Esophagus mucosa (tissue), 1 donor: ENCODE measurements at places on chromosomes 5 and 9. TPM values are rescaled to one million over a fixed set of nuclear protein-coding genes. Genes with fewer than 3 reads are reported as not detected.

DNA sequence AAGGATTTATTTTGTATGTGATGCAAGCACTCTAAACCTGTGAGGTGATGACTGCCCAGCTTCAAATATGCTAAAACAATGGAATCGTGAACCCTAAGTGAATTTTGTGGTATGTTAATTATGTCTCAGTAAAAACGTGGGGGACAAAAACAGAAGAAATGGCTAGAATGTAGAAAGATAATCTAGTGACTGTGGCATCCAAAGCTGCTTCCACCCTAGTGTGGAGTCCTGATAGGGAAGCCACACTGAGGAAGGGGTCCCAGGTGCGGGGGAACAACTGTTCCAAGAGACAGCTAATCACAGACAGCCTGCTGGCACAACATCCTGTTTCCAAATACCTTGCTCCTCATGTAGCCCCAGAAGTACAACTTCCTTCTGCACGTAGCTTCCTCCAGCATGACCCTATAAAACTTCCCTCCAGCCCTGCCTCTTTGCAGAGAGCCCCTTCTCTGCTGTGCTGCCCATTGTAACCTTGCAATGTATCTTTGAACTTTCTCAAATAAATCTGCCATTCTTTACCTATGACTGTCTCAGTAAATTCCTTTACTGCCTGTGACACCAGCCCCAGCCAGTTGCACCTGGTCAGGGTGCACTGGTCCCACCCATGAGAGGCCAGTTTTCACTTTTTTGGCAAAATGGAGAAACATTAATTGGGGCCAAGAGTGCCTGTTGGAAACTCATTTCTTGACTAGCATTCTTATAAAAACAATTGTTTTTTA lies 4.9 kb downstream of the GMCL2 start:
- no peak for ATAC-seq

GRCh38 chr5:132495667-132496190 lies 5.2 kb upstream of the IRF1 start:
- peak; percentile 35 for ATAC-seq

GRCh38 chr9:77898864-77899263 lies 132.7 kb downstream of the GNAQ start:
- no peak for ATAC-seq

- ATAC-seq, result no peak
These were observed 131.6 kb downstream of the PRDM6 start for GRCh38 chr5:123220621-123221146.

DNA sequence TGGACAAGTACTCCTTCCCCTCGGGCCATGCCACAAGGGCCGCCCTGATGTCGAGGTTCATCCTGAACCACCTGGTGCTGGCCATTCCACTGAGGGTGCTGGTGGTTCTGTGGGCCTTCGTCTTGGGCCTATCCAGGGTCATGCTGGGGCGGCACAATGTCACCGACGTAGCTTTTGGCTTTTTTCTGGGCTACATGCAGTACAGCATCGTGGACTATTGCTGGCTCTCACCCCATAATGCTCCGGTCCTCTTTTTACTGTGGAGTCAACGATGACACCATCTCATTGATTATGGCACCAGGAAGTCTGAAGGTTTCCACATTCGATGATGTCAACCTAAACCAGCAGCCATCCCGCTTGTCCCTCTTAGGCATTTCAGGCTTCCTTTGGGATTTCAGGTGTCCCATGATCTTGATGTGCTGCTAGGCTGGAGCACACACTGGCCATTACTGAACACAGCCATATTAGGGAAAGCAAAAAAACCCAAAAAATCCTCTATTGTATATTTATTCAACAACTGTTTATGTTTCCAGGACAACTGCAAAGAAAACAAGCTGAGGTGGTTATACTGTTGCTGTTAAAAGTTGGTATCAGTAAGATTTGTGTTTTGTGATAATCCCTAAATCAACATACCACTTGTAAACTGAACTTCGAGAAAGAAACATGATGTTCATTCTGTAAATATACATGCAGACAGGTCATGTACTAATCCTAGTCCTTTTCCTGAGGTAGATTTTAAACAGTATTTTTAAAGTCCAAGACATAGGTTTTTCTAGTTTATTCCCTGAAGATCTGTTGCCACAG lies 1.1 kb downstream of the PLPP6 start:
- ATAC-seq, result peak; percentile 17

CER1 gene
- total RNA-seq, result not detected

DNA sequence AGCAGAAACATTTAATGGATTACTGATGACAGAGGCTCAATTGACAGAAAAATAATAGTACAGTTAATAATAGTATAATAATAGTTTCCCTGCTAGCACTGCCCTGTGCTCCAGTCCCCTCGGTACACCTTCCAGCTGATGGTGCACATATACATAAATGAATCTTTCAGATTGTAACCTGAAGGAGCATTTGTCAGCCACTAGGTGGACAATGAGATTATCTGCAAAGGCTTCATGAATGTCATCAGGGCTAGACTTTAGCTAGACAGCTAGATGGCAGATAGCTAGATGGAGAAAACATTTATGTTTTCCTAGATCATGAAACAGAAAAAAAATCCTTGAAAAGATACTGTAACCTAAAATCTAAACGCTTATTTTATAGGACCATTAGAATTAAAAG lies 304.4 kb upstream of the SMC2 start:
- no peak for ATAC-seq

GRCh38 chr5:13746026-13746425 lies 198.5 kb downstream of the DNAH5 start:
- no peak for ATAC-seq

DNA sequence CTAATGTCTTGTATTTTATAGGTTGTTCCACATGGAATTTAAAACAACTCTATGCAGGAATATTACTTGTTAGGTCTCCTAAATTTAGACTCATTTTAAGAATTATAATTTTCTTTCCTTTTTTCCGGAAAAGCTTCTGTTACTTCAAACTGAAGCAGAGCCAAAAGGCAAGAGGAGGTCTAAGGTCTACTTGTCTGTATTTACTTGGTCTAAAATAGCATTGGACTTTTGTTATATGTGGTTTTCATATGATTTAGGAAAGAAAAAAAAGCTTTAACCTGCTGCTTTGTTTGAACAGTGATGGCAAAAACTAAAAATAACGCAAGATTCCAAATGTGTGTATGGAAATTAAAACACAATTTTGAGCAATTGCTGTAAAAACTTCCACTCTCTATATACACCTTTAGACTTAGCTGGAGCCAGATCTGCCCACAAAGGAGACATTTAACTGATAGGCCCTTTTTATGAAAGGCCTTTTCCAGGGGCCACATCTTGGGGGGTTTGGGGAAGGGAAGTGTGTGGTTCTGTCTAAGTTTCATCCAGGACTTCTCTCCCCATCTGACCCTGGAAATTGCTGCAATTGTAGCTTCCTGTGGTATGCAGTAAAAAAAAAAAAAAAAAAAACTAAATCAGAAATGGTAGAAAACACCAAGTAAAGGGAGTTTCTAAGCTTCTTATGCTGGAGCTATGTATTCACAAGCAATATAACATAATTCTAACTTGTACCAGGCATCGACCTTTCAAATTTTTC lies 307.7 kb upstream of the MEF2C start:
- ATAC-seq, result no peak

NSMF gene
- total RNA-seq, result 13.9 TPM

ARHGEF28 gene
- total RNA-seq, result 7.8 TPM

PHAX gene
- total RNA-seq, result 19.8 TPM

DNA sequence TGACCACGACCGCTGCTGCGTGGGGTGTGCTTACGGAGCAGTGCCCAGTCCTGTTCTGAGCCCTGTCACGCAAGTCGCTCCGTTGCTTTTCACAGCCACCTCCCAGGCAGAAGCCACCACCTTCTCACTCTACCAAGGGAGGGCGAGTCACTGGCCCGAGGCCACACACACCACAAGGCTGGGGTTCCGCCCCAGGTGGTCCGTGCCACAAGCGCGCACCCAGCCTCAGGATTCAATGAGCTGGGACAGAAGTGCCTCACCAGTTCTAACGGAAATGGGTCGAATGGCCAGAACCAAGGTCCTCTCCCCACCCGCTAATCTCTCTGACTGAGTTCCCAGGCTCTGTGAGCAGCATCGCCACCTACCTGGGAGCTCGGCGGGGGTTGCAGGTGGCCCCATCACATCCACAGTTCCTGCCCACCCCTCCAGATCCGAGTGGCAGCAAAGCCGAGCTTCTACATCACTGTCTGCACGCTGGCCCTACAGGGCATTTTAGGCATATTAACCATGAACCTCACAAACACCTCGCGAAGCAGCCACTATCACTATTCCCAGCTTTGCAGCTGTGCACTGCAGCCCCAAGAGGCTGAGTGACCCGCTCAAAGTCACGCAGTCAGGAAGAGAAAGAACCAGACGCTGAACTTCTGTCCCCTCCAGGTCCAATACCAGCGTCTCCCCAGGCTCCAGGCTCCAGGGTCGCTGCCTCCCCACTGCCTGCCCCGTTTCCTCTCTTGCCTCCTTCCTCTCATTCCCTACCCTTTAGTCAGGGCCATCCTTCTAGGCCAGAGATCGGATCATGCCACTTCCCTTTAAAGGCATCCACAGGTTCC lies 92.1 kb upstream of the PHYKPL start:
- ATAC-seq, result no peak

- no peak for ATAC-seq
These were observed 243.1 kb upstream of the RFX3 start for GRCh38 chr9:3768712-3769457.

DNA sequence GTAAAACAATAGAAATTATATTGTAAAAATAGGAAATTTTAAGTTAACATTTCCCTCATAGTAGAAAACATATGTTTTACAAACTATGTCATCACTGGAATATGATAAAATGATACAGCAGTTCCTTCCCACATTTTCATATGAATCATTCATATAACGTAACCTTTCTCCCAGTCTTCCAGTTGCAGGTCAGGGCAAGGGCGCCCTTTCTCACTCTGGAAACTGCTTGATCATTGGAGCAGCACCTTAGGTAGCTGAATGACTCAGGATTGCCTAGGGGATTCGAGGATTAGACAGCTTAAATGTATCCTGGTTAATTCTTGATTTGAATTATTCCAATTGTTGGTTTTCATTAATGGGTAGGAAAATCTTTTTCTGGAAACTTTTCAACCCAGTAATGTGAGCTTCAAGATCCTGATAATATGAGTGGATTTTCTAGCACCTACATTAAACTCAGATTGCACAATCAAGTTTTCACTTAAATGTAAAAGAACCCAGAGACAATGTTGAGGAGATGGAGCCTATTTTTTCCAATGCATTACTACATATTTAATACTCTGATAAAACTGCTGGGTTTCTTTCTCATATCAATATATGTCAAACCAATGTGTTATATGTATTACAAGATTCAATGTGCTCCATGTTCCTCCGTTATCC lies 32.6 kb upstream of the ANXA1 start:
- peak; percentile 87 for ATAC-seq

- ATAC-seq, result no peak
These were observed 7.8 kb downstream of the JADE2 start for GRCh38 chr5:134533115-134533815.

GRCh38 chr5:150138551-150139265 lies 16.9 kb downstream of the PDGFRB start:
- no peak for ATAC-seq

GAPT gene
- total RNA-seq, result 0.40 TPM

PCDHA13 gene
- not detected for total RNA-seq

DNA sequence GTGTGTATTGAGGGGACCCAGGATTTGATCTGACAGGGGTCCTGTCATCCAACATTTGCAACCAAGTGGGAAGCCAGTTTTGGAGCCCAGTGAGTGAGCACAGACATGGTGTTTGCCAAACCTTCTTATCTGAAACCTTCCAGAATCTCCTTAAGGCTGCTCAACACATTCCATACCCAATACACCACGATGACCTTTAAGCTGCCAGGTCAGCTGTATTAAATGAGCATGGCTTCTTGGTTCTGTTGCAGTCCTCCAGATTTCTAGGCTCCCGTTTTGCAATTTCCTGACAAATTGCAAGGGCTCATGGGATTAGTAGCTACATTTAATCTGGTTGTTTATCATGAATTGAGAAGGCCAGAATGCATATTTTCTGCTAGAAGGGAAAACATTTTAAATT lies 124.2 kb upstream of the ATP10B start:
- ATAC-seq, result no peak

DNA sequence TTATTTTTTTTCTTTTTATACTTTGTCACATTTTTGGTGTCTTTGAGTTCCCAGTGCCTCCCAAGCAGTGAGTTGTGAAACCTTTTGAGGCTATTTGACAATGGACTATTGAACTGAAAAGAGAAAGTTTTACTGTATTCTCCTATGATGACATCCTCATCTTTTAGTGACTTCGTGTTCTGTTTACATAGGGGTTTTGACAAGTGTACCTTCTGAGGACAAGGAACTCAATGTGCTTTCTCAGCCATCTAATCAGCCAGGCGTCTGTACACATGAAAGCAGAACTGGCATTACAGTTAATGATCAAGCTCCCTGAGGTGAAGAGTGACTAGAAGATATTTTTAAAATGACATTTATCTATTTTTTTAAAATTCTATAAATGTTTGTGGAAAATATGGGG lies 175.5 kb downstream of the ANXA1 start:
- no peak for ATAC-seq

- ATAC-seq, result no peak
These were observed 148.7 kb upstream of the IL12B start for GRCh38 chr5:159478950-159479349.

DNA sequence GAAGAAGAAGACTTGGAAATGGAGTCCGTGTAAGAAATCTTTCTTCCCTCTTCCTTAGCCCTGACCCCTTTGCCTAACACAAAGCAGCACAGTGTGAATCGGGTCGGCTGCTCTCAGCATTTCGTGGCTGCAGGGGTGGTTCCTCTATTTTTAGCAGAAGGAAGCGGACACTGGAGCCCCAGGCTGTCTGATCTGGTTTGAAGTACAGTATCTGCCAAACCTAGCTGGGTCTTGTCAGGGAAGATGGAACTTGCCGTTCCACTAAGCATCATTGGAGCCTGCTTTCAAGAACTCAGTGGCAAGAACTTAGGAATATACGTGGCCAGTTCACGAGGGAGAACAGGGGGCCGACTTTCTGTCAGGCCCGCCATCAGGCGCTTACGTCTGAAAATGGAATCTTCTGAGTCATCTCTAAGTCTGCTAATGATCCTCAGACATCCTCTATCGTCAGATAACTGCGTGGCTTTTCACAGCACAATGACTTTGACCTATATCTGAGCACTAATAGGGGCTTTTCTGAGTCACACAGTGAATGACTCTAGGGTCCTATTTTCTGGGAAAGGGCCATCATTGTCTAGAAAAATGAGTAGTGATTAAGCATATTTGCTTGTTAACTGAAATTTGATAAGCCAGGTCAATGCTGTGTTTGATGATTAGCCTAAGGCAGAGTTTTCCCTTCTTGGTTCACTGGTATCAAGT lies 43.3 kb upstream of the NCS1 start:
- ATAC-seq, result peak; percentile 27

- no peak for ATAC-seq
These were observed 64.9 kb downstream of the FAM170A start for GRCh38 chr5:119694284-119694683.

DNA sequence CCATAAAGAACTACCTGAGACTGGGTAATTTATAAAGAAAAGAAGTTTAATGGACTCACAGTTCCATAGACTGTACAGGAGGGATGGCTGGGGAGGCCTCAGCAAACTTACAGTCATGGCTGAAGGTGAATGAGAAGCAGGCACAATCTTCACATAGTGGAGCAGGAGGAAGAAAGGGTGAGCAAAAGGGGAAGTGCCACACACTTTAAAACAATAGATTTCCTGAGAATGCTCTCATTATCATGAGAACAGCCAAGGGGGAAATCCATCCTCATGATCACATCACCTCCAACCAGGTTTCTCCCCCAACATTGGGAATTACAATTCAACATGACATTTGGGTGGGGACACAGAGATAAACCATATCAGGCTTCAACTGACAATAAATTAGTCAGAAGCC lies 664.9 kb downstream of the TAF11L14 start:
- ATAC-seq, result no peak

SLC25A2 gene
- 0.24 TPM for total RNA-seq
